ENCODE measurements at places on chromosomes 4 and X.

DNA sequence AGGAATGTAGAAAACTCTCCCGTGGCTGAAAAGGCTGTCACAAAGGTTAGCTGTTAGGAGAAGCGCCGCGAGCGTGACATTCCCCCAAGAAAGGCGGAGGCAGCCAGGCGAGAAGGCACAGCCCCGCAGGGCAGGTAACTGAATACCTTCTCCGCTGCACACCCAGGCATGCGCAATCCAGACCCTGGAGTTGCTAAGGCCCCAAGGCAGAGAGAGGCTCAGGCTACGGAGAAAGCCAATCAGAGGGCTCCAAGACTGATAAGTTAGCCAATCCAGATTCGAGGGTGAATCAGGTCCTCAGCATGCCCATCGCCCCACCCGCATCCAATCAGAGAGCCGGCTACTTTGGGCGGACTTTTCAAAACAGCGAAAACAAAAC, 485 bp upstream of the CCNG2 start:
- DNase-seq = peak; percentile 100

GRCh38 chrX:14015294-14015693, 14.4 kb downstream of the GEMIN8 start:
- DNase-seq = no peak

- peak; percentile 74 for DNase-seq
Observed at GRCh38 chr4:8403173-8403753, 37.3 kb downstream of the ACOX3 start.

DNA sequence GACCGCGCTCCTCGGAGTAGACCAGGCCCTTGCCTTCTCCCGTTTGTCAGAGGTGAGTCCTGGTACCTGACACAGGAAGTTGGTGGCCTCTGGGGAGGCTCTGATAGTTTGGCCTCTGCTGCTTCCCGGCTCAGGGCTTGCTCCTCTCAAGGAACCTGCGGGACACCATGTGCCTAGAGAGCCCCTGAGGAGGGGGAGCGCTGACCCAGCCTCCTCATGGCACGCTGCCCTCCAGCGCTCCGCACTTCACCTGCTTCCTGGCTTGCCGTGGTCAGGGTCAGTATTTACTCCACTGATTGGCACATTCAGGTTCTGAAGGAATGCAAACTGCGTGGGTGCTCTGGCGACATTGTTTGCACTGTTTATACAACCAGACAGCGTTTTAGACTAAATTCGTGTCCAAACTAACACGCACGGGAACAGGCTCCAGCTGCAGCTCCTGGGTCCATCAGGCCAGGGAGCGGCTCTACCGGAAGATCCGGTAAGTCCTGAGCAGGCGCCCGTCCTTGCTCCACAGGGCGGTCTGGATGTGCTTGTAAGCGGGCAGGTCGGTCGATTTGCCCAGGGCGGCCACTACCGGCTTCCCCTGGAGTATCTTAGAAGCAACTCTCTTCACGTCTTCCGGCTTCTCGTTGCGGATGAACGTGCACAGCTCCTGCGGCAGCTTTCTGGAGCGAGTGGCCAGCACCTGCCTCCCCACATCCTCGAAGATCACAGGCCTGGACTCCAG, 121.6 kb upstream of the GRID2 start:
- DNase-seq = no peak

GRCh38 chrX:20487227-20487626, 220.5 kb upstream of the RPS6KA3 start:
- peak; percentile 54 for DNase-seq

Measured in epithelial cell of esophagus (primary cell).